Nucleus accumbens (tissue), 56 donors: ENCODE measurements at places on chromosomes 3 and 15.

DNA sequence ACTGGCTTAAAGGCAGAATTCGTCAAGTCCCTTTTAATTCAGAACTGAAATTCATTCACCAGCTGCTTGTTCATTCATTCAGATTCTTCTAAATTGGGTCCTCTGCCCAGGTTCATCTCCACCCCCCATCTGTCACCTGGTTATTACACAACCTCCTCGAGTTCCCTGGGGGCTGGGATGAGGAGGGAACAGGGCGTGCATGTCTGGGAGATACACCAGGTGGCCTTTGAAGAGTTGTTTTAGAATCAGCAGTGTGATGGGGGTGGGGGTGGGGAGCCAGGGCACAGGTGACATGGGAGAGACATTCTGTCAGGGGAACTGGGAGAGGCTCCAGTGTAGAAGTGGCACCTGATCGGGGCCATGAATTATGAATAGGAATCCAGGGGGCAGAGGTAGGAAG lies 8.2 kb downstream of the SNX33 start:
- DNase-seq: no peak

DNA sequence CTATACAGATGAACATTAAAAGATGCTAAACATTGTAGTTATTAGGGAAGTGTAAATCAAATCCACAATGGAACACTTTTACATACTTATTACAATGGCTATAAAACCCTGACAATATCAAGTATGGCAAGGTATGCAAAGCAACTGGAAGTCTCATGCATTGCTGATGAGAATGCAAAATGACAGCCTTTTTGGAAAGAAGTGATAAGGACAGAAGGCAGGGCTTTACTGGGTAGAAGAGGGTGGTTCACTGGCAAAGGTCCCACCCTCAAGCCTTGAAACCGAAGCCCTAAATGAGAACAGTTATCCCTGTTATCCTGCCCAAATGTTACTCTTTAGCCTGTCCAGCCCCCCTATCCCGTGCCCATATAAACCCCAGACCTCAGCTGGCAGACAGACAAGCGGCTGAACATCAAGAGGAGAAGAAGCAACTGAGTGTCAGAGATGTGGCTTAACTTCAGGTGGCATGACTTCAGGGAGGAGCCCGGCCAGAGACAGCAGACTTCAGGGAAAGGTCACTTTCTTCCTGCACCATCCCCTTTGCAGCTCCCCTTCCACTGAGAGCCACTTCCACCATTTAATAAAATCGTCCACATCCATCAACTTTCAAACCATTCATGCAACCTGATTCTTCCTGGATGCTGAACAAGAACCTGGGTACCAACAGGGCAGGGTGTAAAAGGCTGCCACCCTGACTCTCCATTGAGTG lies 732 bp upstream of the GCSAM start:
- no peak for DNase-seq

GRCh38 chr15:83445643-83446042 lies 1.5 kb upstream of the SH3GL3 start:
- DNase-seq: no peak

- DNase-seq: no peak
Observed at GRCh38 chr3:100213891-100214573, 46.8 kb upstream of the TBC1D23 start.

DNA sequence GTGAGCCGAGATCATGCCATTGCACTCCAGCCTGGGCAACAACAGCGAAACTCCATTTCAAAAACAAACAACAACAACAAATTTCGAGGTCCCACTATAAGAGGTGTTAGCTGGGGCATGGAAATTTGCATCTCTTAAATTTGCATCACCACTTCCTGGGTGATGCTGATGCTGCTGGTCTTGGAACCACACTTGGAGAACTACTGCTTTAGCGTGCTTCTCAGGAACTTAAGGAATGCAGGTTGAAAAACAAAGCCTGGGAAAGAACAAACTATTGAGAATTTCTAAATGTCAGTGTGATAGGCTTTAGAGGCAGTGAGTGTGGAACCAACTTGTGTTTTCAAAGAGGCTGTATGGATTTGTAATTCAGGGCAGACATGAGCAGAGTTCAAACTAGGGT lies 858.4 kb upstream of the ARPP21 start:
- no peak for DNase-seq

DNA sequence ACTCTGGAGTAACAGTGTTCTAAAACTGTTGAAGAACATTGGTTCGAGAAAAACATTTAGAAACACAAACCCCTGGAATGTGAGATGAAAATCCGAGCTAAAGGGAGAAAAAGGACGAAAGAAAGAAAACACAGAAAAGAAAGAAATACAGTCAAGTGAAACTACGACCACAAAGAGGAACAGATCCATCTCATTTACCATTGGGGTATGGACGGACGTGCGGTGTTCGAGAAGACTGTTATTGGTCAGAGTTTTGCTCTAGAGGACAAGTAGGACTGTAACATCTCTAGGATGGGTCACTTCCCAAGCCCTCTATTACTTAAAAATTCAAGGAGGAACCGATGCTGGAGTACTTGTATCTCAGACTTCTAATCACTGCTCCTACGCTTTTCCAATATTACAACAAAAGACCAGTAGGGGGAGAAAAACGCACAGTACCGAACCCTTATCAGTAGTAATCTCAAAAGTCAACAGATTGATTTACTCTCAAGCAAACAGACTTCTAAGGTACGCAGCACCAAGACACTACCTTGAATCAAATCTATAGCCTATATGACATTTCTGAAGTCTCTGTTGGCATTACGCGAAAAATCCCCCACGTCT lies 1.1 kb upstream of the PIK3CA start:
- DNase-seq: no peak

- DNase-seq: no peak
Observed at GRCh38 chr3:6928064-6928463, 67.1 kb downstream of the GRM7 start.

DNA sequence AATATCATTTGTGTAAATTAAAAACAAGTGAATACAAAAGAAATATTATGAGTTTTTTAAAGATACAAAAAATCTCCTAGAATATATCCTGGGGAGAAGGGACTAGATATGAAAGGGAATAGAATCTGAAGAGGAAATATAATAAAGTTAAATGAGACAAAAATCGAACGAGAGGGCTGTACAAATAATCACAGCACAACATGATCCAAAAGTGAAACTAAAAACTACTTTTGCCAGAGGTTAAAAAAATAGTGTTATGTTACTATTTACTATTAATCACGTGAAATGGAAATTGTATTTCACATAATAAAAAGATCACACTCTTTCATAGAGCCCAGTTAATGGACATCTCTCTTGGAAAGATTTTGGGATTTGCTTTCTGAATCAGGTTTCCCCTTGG lies 28.6 kb downstream of the CGGBP1 start:
- no peak for DNase-seq

DNA sequence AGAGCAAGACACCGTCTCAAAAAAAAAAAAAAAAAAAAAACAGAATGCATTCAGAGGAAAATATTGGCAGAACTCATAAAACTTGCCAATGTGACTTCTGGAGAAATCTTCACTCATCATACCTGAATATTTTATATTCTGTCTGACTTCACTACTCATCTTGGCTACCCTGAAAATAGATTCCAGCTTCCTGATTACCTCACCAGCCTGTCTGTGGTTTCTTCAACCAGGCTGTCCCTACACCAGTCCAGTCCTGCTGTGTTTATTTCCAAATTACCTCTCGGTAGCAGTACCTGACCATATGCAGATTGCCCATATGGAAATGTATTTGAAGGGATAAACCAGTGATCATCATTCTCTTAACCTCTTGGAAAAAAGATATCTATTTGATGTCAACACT lies 9.3 kb upstream of the P3H2 start:
- no peak for DNase-seq

DNA sequence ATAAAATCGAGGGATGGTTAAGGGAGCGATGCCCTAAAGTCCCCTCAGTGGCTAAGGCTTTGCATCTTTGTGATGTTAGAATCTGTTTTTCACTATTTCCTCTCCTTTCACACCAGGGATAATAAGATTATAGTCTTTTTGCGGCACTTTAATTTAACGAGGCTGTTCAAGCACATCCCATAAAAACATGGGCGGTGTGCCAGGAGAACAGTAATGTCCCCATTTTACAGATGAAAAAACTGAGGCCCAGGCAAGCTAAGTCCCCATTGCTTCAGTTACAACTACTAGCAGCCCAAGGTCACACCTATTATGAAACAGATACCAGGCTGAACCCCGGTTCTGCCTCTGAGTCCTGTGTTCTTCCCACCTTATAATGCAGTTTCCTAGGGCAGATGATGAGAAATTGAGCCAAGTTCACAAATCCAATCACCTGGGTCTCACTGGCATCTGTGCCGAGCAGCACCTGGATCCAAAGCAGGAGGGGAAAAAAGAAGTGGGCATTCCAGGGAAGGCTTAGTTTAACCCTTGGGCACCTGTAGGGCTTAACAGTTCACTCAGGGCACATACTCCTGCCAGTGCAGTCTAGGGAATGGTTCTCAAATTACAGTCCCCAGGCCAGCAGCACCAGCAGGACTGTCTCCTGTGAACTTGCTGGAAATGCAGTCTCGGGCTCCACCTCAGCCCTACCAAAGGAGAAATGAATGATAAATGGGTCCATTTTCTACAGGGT lies 169.3 kb downstream of the RAB11A start:
- DNase-seq: no peak

DNA sequence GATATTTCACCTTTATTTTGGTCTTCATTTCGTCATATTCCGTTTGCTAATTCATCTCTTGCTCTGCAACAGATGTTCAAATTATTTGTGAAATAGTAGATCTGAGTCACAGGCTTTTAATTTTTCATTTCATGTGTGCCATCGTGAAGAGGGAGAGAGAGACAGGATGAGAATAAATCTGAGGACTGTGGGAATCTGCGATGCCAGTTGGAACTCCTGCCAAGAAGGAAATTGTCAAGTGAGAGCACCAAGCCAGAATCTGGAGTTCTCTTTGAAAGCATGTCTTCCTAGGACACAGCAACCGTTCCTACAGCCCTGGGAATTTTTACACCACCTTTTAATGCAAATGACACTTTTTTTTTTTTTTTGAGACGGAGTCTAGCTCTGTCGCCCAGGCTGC lies 48.8 kb downstream of the NSMCE3 start:
- no peak for DNase-seq

- no peak for DNase-seq
Observed at GRCh38 chr15:68433551-68433950, 1.6 kb upstream of the ITGA11 start.

GRCh38 chr15:49895347-49896223 lies 223.4 kb downstream of the ATP8B4 start:
- no peak for DNase-seq

DNA sequence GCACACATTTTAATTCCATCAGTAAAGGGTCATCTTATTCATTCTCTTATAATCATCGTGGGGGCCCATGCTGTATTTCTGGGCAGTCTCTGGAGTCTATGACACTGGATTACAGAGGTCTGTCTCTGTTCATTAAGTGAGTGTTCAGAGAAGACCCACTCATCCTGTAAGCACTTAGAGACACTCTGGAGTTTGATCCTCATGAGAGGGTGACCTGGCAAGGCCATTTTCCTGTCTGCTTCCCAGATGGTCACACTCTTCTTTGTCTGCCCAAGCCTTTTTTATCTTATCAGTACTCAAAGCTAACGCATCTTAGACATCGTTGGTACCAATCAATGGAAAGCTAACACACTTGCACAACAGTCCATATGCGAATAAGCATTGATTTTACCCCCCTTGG lies 333.1 kb downstream of the RORA start:
- DNase-seq: no peak

GRCh38 chr3:88149101-88149508 lies 654 bp upstream of the C3orf38 start:
- DNase-seq: peak; percentile 28

- DNase-seq: no peak
Observed at GRCh38 chr3:49313896-49314688, 25.8 kb downstream of the USP4 start.

DNA sequence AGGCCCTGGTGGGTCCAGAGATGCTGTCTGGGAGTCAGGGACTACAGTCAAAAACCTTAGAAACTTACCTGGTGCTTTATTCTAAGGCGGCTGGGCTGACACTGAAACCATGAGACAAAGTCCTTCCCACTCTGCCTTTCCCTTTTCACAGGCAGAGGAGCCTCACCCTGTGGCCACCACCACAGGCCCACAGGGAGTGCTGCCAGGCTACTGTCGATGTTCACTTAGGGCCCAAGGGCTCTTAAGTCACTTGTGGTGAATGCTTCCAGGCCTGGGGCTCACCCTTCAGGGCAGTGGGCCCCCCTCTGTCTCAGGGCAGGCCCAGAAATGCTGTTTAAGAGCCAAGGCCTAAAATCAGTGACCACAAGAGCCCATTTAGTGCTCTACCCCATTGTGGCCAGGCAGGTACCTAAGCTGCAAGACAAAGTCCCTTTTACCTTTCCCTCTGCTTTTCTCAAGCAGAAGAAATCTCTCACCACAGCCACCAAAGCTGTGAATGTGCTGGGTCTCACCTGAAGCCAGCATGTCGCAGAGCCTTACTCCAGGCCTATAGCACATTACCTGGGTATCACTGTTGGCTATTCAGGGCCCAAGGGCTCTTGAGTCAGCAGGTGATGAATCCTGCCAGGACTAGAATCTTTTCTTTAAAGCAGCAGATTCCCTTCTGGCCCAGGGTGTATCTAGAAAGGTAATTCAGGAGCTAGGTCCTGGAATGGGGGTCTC lies 39.5 kb upstream of the GOLGA6B start:
- DNase-seq: no peak

DNA sequence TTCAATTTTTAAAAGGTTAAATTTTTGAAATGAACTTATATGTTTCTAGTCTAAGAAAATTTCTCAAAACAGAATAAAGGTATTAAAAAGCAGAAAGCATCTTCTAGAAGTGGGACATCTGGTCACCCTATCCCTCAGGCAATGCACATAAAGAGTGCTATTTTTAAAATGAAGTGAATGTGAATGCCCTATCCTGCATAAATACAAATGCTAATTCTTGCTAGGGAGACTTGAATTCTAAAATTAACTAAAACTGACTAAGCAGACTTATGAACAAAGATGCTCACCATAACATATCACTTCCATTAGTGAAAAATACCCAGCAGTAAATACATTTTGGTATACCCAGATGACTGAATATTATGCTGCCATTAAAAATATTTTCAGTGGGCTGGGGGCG lies 11.7 kb downstream of the MYO5A start:
- no peak for DNase-seq

GRCh38 chr15:67175643-67176071 lies 78.8 kb downstream of the AAGAB start:
- DNase-seq: no peak
